ENCODE measurements at places on chromosomes 16 and 17.

DNA sequence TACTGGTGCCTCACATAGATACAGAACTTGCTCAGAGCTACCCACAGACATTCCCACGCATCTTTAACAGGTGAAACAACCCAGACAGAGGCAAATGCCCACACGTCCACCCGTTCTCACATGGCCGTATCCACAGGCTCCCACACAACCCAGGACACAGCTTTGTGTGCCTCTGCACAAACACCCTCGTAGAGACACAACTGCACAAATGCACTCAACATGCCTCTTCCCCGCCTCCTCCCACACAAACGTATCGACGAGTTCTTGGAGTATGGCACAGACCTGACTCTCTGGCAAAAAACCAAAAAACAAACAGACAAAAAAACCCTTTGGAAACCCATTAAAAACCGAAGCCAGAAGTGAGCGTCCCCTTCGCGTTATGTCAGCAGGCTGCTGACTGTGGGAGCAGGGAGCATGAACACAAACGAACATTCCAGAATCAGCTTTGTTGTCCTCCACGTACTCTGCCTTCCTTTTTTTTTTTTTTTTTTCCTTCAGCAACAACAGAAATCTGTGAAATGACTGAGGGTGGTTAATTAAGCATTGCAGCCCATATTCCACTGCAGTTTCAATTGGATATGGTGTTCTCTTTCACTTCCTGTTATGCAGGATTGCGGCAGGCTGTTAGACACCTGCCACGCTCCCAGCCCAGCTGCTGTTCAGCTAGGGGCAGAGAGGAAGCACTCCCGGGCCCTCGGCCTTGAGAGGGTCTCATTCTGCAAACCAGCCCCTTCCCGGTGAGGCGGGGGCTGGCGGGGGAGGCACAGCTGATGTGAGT, 313.7 kb downstream of the MAF start:
- DNase-seq: no peak

GRCh38 chr16:79988721-79989220, 388.2 kb upstream of the MAF start:
- DNase-seq: no peak

DNA sequence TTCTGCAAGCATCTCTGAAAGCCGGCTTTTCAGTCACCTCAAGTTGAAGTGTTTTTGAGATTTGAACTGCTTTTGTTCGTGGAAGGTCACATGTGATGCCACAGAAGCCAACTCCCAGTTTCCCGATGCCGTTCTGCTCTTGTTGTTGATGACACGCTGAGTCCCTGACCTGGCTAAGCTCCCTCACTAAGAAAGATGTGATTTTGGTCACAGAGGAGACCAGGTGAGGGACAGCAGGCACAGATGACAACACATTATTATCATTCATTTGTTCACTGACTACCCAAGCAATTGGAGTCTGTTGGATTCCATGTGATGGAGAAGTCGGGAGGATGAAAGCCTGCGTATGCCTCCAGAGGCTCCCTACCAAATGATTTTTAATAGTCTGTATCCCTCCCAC, 822.4 kb upstream of the RBFOX1 start:
- DNase-seq: no peak

DNA sequence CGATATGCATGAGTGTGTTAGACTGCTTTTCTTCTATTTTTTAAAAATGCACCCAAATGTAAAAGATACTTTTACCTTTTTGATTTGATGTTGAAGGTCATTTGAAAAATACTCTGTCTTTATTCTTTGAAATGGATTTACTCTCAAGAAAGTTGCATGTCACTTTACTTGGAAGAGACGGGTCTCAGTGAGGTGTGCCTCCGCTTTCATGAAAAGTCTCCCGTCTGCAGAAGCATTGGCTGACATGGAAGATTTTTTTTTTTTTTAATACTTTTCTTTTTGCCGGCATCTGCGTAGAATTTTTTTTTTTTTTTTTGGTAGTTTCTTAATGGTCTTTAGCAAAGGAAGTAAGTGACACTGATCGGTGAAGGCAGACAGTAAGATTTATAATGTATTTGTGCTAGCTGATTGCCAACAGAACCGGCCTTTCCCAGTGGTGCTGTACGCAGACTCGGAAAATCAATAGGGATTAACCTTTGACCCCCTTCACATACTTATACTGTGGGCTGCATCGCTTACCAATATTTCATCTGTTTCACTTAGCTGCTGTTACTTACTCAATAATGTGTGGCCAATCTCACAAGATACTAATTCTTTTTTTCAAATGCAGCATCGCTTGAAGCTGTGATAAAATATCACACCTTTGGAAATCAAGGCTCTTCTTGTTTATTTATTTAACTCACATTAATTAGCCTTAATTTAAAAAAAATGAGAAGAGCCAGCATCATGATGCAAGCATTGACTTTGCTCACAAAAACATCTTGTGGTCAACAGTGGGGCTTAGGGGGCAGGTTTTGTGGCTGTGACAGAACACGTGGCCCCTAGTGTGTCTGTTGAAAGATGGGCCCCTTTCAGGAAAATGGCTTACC, 383.9 kb downstream of the WWOX start:
- DNase-seq: no peak

- no peak for DNase-seq
Observed at GRCh38 chr17:80311216-80311827, 50.7 kb downstream of the RNF213 start.

DNA sequence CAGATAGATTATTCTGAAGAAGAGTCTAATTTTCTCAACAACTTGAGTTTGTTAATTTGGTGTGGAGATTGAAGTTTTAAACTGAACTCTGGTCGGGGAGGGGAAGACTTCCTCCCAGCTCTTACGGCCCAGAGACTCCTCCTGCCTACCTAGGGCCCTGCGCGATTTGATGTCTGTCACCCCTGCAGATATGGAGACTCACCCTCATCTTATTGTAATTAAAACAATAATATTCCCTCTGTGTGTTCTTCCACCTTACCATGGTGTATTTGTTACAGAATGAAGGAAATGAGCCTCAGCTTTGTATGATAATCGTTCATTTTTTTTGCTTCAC, 184.4 kb upstream of the CACNG5 start:
- DNase-seq: no peak

DNA sequence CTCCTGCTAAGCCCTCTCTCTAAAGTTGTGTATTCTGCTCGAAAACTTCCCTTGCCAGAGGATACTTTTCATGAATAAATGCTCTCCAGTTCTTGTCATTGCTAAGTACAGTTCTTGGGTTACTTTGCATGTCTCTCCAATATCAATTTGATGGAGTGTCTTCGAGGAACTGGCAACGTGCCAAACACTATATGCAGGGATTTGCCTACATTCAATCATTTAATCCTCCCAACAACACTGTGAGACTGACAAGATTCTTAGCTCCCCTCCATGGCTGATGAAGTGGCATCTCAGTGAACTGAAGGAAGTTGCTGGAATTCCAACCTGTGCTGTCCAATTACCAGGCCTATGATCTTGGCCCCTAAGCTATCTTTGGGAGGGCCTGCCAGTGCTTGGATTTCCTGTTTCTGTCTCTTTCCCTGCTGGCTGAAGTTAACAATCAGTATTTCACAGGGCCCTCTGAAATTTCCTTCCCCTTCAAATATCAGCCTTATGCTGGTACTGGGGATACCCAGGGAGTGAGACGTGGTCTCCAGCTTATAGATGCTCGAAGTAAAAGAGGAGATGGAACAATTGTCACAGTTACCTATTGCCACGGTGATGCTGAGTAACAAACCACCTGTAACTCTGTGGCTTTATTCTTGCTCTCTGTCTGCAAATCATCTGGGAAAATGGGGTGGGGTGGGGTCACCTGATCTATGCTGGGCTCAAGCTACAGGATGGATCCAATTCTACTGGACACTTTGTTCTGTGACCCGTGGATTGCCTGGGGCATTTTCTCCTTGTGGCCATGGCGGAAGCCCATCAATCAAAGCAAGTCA, 19.4 kb upstream of the CRISPLD2 start:
- DNase-seq: no peak

DNA sequence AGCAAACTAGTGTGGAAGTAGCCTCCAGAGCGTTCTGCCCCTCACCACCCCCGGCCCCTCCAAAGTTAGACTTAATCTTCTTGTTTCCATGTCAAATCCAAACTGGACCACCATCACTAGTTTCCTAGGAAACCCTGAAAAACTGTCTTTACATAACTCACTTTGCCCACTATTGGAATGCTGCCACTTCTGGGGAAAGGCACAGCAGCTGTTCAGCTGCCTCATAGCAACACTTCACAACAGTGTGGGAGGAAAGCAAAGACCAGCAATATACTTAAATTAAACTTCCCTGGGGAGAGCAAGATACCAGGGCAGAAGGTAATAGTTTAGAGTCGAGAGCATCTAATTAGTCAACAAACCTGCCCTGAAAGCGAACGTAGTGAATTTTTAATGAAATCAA, 452.2 kb downstream of the KCNJ2 start:
- peak; percentile 16 for DNase-seq

DNA sequence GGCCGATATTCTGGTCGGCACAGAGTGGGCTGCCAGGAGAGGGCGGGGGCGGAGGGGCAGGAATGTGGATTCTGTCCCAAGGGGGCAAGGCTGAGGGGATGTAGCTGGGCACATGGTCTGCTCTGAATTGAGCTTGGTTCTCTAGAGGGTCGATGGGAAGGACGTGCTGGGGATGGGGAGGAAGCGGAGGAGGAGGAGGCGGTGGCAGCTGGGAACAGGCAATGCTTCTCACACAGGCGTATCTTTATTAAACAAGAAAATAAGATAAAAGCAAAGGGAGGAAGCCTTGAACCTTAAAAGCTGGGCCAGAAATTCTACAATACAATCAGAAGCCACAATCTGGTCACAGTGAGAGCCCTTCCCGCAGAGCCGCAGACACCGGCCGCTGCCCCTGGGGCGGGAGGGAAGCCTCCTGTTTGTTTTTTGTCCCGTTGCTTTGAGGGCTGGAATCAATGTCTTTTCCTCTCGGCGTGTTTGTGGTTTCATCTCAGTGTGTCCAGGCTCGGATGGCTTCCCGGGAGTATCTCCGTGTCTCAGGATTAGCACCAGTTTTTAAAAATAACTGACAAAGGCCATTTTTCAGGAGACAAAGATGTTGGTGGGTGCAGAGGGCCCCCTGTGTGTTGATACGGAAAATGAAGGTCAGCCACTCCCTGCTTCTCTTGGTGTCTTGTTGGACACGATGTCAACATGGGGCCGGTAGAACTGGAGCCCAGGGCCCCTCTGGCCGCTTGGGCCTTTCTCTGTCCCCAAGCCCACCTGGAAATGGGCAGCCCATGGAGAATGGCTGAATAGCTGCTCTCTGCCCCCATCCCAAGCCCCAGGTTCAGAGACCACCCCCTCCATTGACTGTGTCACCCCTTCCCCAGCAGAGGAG, 12.3 kb upstream of the SLC7A5 start:
- no peak for DNase-seq

- peak; percentile 100 for DNase-seq
Observed at GRCh38 chr16:84836234-84836647, 16.5 kb downstream of the CRISPLD2 start.

DNA sequence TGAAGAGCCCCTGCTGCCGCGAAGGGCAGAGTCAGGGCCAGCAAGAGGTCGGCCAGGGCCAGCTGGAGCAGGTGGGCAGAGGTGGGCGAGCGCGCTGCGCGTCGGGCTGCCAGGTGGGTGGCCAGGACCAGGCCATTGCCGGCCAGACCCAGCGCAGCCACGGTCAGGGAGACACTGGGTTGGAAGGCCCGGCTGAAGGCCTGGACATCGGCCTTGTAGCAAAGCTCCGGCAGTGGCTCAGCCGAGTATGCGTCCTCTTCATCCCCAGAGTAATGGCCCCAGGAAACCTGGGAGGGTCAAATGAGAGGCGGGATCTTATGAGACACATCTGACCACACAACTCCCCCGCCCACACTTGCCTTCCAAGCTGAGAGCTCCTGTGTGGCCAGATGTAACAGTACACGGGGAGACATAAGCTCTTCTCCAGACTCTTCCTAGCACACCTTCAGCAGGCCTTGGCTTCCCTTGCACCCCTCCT, 1.3 kb downstream of the CCR10 start:
- DNase-seq: no peak

DNA sequence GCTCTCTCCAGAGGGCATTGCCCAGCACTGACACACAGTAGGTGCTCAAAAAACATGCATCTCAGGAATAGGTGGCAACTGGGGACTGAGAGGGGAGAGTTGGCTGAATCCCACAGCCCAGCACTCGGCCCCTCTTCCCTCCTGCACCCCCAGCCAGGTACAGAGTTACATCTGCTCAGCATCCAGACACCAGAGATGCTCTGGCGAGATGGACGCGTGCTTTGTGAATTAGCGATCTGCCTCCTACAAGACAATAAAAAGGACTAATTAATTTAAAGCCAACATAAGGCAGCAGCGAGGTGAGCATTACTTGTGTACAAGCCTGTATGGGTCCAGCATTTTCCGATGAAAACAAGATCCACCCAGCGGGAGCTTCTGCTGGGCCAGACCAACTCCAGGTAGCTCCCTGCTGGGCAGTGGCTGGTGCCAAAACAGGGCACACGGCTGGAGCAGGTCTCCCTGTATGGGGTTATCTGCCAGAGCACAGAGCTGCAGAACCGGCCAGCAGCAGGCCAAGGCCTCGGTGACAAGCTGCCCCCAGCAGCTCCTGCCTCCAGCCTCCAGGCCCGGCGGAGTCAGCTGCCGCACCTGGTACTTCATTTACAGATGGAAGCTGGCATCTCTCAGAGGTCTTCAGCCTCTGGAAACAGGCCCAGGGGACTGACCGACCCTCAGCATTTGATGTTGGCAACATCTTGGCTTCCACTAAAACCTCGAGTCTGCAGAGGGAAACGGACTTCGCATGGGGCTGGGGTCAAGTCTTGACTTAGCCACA, 219.7 kb upstream of the SDK2 start:
- DNase-seq: no peak

GRCh38 chr16:50099957-50100648, 34.3 kb downstream of the HEATR3 start:
- DNase-seq: no peak

DNA sequence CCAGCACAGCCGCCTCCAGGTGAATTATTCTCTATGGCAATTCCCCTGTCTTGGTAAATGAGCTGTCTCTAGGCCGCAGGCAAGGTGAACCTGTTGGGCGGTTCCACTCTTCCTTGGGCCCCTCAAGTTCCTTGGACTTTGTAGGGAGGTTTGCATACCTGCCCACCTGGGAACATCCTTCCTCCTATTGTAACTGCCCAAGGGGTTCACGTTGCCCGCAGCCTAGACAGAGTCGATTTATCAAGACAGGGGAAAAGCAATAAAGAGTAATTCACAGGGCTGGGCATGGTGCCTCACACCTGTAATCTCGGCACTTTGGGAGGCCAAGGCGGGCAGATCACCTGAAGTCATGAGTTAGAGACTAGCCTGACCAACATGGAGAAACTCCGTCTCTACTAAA, 122.5 kb downstream of the KCNJ18 start:
- no peak for DNase-seq

DNA sequence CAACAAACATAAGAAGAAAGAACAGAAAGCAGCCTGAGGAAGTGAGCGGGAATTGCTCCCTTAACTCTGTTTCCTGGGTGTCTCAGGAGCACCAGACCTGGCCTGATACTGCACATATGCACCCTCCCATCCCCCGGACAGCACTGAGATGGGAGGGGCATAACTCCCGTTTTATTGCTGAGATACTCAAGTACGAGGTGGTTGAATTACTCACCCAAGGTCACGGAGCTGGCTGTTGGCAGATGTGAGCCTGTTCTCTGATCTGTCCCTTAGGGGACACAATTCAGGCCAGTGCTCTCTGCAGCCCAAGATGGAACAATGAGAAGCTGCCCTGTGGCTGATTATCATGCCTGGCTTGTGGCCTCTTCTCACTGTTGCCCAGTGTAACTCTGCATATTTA, 9.1 kb upstream of the MED9 start:
- DNase-seq: no peak

Data from fibroblast of pulmonary artery (primary cell).